ENCODE measurements at places on chromosomes 12 and 14.

DNA sequence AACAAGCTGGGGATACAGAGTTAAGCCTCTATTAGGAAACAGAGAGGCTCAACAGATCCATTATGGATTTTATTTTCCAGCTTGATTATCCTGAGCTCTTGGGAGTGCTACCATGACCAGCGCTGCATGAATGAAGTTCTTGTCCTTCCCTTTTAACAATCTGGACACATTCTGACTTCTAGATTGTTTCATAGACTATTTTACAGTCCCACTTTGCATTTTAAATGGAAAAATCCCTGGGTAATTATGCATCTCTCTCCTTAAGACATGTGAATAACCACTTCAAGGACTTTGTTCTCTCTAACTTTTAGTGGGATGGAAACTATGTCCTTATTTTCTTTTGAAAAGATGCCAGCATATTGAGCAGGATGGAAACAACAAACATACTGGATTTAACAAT lies 2.0 kb downstream of the CCDC198 start:
- no peak for DNase-seq

- no peak for DNase-seq
Measured at GRCh38 chr14:49553106-49553505, 33.1 kb downstream of the RPS29 start.

DNA sequence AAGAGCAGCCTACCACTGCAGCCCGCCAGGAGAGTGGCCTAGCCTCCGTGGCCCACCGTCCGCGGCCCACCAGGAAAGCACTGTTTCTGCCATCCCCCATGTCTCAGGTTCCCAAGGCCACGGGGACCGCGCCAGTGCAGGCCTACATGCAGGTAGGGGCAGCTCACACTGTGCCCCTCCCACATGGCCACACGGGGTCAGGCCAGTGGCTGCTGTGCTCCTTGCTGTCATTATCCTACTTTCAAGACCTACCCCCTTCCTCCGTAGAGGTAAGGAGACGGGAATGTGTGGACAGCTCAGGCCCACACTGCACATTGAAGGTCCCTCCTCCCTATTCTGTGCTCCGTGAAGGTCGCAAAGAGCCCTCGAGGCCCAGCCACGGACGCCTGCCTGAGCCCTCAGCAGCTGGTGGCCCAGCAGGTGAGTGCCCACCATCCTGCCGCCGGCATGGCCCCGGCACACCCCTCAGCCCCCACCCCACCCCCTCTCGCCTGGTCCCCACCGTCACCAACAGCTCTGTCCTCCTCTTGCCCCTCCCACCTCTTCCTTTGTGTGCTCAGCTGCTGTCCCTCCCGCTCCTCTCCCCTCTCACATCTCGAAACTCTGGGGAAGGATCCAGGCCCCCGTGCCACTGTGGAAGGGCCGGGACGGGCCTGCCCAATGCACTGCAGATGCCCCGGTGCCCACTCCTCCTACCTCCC lies 10.0 kb downstream of the DDX51 start:
- no peak for DNase-seq

DNA sequence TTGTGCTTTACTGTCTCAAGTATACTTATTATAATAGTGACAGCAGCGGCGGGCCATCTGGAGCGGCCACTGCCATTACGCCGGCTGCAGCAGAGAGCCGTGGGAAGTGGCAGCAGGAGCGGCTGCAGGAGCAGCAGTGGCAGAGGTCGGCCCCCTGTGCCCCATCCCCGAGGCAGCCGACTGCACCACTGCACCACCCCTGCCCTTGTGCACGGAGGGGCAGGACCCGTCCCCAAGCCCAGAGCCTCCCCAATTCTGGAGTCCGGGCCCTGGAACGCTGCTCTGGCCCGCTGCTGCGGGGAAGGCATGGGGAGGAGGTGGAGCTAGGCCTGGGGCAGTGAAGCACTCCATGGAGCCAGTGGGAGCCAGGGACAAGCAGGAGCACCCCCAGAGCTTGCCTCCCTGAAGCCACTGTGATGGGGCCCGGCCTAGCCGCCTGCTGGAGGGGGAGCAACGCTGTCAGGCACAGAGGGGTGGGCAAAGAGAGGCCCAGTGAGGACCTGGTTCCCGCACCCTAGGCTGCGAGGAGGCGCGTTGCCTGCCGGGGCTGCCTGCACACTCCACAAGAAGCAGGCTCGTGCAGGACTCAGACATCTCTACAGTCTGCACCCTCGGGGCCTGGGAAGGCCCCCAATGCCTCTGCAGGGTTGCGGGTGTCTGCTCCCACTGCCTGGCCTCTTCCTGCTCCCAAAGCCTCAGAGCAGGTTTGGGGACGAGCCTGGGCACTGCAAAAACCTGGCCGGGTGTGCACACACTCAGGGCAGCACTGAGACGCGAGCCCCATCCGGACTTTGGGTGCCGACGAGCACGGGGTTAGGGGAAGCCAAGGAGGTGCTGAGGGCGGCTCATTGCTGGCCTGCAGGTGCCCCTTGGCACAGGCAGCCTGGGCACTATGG lies 74.2 kb upstream of the RASSF8 start:
- DNase-seq: no peak

DNA sequence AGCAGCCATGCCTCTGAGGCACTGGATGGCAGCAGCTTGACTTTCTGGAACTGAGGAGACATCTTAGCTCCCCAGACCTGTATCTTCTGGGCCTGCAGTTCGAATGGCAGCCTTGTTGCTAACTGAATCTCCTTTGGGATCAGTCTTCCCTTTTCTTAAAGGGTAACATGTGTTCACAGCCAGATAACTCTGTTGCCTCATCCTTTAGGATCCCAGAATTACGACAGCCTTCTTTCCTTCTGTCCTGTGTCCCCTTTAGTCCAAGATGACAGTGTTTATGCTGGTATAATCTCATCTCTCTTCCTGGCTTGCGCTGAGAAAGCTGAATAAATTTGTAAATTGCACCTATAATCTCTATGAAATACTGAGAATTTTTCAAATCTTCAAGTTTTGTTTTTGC lies 9.1 kb upstream of the ERC1 start:
- no peak for DNase-seq

DNA sequence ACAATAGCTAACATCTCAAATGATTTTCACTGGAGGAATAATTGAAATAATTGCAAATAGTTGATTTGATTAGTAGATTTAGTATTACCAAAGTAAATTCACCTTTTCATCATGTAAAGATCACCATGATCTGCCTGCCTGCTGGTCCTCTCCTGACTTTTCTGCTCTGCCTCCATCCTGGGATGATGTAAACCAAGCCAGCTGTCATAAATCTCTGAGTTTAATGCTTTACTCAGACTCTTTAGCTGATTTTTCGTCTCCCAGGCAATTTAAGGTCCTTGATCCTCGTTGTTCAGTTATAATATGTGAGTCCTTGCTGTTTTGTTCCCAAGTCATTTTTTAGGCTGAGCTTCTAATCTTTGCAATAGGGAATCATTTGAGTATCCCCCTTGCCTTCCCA lies 138.0 kb downstream of the ANO4 start:
- no peak for DNase-seq

- no peak for DNase-seq
Measured at GRCh38 chr12:114272605-114273004, 133.3 kb downstream of the TBX5 start.

DNA sequence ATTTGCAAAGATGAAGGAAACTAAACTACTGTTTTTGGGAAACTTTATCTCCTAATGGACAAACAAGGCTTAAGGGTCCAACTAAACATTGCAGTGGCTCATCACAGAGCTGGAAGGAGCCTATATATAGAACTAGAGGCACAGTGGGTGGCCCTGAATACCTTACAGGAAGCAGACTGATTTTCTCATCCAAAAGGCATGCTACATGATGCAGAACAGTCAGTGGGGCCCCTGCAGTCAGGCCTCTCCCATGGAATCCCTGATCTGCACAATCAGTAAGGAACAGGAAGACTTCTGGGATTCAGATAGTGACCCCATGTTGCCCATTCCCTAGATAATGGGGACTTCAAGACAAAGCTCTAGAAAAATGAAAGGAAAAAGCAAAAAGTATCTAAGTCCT lies 1.9 kb upstream of the LLPH start:
- DNase-seq: no peak

DNA sequence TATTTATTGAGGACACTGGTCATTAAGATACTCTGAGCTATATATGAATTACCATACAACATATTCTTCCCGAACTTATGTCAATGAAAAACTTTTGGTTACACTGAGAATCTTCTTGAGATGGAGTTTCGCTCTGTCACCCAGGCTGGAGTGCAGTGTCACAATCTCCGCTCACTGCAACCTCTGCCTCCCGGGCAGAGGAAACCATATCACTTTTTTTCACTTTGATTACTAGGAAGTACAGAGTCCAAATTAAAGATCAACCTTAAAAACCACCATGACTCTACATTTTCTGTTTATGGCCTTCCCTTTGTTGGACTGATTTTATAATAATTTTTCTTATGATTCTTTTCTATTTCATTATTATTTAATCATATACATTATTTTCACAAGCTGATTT lies 336.5 kb downstream of the FSCB start:
- DNase-seq: no peak

GRCh38 chr12:66388517-66388916 lies 86.2 kb downstream of the HELB start:
- DNase-seq: no peak

DNA sequence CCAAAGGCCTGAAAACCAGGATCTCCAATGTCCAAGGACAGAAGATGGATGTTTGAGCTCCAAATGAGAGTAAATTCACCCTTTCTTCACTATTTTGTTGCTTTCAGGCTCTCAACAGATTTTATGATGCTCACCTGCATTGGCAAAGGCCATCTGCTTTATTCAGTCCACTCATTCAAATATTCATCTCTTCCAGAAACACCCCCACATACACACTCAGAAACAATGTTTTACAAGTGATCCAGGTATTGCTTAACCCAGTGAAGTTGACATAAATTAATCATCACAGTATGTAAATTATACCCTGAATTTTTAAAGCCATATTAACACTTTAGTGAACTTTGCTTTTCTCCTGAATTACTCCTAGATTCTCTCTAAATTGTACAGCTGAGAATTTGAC lies 63.3 kb downstream of the DUSP6 start:
- DNase-seq: no peak

DNA sequence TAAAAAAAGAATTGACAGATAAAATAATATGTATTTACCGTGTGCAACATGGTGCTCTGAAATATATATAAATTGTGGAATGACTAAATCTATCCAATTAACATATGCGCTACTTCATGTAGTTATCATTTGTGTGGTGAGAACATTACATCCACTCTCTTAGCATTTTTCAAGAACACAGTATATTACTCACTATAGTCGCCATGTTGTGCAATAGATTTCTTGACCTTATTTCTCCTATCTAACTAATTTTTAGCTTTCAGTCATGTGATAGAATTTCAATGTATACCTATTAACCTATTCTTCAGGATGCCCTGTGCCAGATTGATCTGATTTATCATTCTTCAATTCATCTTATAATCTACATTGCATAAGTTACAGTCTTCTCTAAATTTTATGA lies 178.6 kb downstream of the BCAT1 start:
- no peak for DNase-seq

DNA sequence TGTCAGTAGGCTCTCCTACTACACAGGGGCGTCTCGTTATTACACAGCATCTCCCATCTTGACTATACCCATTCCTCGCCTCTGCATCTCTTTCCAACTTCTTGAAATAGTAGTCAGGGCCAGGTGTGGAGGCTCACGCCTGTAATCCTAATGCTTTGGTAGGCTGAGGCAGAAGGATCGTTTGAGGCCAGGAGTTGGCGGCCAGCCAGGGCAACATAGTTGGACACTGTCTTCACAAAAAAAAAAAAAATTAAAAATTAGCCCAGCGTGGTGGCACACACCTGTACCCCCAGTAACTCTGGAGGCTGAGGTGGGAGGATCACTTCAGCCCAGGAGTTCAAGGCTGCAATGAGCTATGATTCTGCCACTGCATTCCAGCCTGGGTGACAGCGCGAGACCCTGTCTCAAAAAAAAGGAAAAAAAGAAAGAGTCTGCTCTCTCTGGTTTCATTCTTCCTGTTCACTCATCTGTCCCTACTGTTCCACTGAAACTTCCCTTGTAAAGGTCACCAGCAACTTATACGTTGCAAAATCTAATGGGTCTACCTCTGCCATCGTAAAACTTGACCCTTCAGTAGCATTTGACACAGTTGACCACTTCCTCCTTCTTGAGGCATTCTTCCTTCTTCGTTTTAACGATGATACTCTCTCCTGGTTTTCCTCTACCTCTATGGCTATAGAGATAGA lies 41.0 kb upstream of the PTGR2 start:
- DNase-seq: no peak

- DNase-seq: no peak
Measured at GRCh38 chr14:97379091-97379531, 581.9 kb downstream of the VRK1 start.

DNA sequence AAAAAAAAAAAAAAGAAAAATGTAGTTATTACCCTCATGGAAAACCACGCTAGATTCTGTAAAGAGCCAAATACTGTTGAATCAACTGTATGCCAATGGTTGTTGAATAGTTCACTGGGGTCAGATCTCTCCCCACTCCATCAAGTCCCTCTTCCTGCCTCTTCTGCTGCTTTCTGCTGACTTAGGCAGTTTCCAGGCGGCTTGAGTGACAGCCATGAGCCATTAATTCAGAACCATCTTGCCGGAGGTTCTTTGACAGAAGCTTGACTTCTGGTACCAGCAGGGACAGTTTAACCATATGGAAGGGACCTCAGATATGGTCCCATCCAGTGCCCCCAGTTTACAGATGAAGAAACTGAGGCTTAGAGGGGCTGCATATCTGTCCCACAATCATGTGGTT lies 34.5 kb downstream of the TSPAN11 start:
- no peak for DNase-seq

DNA sequence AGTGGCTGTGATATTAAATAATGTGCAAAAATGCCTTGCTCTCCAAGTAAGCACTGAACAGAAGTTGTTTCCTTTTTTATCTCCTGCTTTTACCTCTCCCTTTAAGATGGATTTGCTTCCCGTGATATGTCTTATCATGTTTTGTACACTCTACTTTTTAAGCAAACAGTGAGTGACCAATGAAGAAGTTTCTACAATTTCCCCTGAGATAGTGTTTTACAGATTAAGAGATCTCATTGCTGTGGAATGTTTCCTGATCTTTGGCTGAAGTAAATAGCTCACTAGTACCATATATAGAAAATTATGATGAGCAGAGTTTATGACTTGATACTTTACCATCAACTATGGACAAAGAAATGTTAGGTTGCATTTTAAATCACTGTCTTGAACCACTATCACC lies 184.8 kb upstream of the PDE3A start:
- DNase-seq: no peak

GRCh38 chr12:119911182-119911581 lies 34.1 kb upstream of the CIT start:
- DNase-seq: no peak

- DNase-seq: no peak
Measured at GRCh38 chr12:91663744-91664143, 481.1 kb upstream of the DCN start.

Data from NCI-H1436 treated with DMSO at 0.1 percent for 48 hours (cell line).